Activated B cell treated with CpG ODN at 0.5 μM for 24 hours (primary cell): ENCODE measurements at places on chromosomes 2 and 18.

DNA sequence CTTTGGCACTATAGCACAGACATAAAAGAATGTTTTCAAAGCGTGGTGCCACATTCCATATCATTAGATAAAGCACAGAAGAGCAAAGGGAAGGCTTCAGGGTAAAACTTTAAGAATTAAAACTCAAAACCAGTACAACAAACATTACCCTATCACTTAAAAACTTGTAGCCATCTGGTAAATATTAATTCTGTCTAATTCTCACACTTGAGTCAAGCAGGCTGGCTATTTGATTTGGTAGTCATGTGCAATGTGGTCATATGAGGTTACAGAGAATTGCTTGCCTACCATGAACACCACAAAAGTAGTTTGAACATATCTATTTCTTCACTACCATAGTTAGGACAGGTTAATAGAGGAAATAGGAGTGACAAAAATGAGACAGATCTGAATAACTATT, 244.9 kb downstream of the IRS1 start:
- H3K36me3 ChIP-seq: no peaks in the 10 kb centered on the region
- H3K27ac ChIP-seq: no peak overlapping the region
- no peaks in the 10 kb centered on the region for H3K4me1 ChIP-seq
- peaks cover 8% of the 10 kb centered on the region for H3K27me3 ChIP-seq
- no peak overlapping the region for H3K4me3 ChIP-seq
- DNase-seq: no peak

DNA sequence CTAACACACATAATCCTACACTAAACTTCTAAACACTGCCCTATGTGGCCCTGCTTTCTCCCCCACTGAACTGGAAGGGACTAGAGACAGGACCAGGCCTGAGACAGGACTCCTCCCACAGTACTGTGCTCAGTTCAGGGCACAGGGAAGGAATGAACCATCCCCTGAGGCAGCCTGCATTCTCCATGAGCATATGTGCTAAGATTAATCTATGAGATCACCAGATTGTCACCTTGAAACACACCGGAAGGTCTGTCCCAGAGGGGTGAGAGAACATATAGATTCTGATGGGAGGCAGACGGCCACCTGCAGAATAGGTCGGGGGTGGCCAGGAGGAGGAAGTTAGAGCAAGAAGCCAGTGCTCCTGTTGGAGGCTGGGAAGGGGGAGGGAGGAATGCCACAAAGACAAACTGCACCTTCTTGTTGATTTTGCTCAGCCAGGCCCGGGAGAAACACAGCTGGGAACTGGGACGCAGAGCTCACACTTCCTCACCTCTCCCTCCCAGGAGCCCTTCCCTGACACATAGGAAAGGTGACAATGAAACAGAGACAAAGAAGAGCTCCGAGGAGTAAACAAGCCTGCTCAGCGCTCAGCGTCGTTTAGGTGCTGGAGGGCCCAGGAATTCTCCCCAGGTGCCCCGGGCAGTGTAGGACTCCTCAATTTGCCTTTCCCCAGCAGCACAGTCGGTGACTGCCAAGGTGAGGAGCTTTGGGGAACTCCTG, 52.1 kb downstream of the ZBTB7C start:
- H3K27me3 ChIP-seq: peaks cover 16% of the 10 kb centered on the region
- DNase-seq: no peak
- H3K36me3 ChIP-seq: no peaks in the 10 kb centered on the region
- no peak overlapping the region for H3K27ac ChIP-seq
- no peak overlapping the region for H3K4me3 ChIP-seq

- no peak overlapping the region for H3K4me3 ChIP-seq
- H3K27me3 ChIP-seq: no peaks in the 10 kb centered on the region
Measured at GRCh38 chr2:108949316-108950239, 39.4 kb downstream of the EDAR start.

- peaks cover 14% of the 10 kb centered on the region for H3K27me3 ChIP-seq
- H3K4me1 ChIP-seq: peaks cover 2% of the 10 kb centered on the region
- H3K4me3 ChIP-seq: no peak overlapping the region
- H3K36me3 ChIP-seq: no peaks in the 10 kb centered on the region
- DNase-seq: peak; percentile 25
- H3K27ac ChIP-seq: no peak overlapping the region
Measured at GRCh38 chr2:10097352-10098148, 17.3 kb upstream of the CYS1 start.

- DNase-seq: no peak
- no peak overlapping the region for H3K27ac ChIP-seq
- H3K36me3 ChIP-seq: no peaks in the 10 kb centered on the region
- peaks cover 14% of the 10 kb centered on the region for H3K4me1 ChIP-seq
- H3K4me3 ChIP-seq: no peak overlapping the region
Measured at GRCh38 chr2:224646242-224646846, 61.2 kb upstream of the CUL3 start.

DNA sequence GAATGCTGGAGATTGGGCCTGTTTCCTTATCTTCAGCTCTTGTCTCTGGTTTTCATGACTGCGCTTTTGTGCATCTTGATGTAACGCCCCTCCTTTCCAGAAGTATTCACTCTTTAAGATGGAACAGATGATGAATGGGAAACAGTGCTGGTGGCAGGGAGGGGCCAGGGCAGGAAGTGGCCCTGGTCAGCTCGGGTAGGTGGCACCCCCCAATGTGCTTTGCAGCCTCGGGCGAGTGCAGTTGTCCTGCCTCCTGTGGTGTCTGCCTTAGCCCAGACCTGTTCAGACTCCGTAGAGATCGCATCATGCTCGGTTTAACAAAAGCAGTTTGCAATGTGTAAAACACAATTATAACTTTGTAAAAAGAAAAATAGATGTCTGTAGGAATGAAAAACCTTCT, 17.0 kb upstream of the MGAT4A start:
- H3K27me3 ChIP-seq: no peaks in the 10 kb centered on the region
- H3K27ac ChIP-seq: peak overlapping the region; percentile 20
- H3K4me3 ChIP-seq: no peak overlapping the region
- DNase-seq: no peak
- no peaks in the 10 kb centered on the region for H3K36me3 ChIP-seq
- peaks cover 22% of the 10 kb centered on the region for H3K4me1 ChIP-seq

DNA sequence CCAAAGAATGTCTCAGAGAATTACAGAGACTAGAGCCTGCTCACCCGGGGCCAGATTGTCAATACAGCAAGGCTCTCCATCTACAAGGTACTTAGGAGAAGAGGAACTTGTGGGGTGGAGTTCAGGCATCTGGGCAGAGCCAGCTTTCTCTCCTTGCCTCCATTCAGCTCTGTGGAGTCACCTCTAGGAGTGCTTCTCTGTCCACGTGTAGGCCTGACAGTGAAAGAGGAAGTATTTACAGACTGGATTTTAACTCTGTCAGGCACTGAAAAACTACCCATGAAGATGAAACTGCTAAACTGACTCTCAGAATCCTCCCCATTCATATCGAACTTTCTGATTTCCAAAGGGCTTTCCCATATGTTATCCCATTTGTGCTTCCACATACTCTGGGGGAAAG, 315.6 kb downstream of the SETBP1 start:
- H3K4me1 ChIP-seq: peaks cover 11% of the 10 kb centered on the region
- peak overlapping the region; percentile 74 for H3K27ac ChIP-seq
- peak overlapping the region; percentile 6 for H3K4me3 ChIP-seq
- peaks cover 31% of the 10 kb centered on the region for H3K36me3 ChIP-seq

DNA sequence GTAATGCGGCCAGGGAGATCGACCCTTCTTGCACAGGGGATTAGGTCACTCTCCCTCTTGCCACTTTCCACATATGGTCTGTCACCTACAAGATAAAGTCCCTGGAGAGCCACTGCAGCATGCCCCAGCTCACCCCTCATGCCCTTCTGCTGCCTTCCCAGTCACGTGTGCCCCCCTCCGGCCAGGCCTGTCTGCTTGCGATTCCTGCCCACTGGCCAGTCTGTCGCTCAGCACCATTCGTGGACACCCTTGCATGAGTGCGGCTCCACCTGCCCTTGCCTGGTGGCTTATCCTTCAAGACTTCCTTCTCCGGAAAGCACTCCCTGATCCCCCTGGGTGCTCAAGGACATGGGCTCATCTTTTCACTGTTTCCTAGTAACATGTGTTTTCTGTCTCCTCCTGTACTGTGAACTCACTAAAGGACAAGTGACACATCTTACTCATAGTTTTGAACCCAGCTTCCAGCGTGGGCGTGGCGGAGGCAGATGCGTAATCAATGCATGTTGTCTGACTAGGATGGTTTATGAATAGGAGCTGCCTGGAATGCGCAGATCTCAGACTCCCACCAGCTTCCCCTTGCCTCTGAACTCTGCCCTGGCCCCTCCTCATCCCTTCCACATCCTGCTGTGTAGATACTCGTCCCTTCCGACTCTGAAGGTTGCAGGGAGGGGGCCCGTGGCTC, 7.8 kb upstream of the NT5DC4 start:
- DNase-seq: no peak
- peak overlapping the region; percentile 74 for H3K27ac ChIP-seq
- peaks cover 50% of the 10 kb centered on the region for H3K4me1 ChIP-seq
